ENCODE measurements at places on chromosomes 4 and X.

- no peak for DNase-seq
- H3K4me1 ChIP-seq = peaks cover 21% of the 10 kb centered on the region
- H3K36me3 ChIP-seq = no peaks in the 10 kb centered on the region
- peaks cover 7% of the 10 kb centered on the region for H3K27me3 ChIP-seq
These were observed 37.2 kb upstream of the PTPN13 start for GRCh38 chr4:86556791-86557415.

- H3K36me3 ChIP-seq = no peaks in the 10 kb centered on the region
- H3K4me3 ChIP-seq = no peak overlapping the region
- DNase-seq = no peak
- H3K4me1 ChIP-seq = no peaks in the 10 kb centered on the region
- H3K27me3 ChIP-seq = peaks cover 10% of the 10 kb centered on the region
- H3K27ac ChIP-seq = no peak overlapping the region
These were observed 62.5 kb downstream of the NPY1R start for GRCh38 chr4:163269869-163270268.

GRCh38 chrX:97229318-97229717 lies 345.6 kb downstream of the RPA4 start:
- DNase-seq = no peak
- H3K27me3 ChIP-seq = no peaks in the 10 kb centered on the region
- H3K36me3 ChIP-seq = no peaks in the 10 kb centered on the region
- H3K27ac ChIP-seq = no peak overlapping the region

DNA sequence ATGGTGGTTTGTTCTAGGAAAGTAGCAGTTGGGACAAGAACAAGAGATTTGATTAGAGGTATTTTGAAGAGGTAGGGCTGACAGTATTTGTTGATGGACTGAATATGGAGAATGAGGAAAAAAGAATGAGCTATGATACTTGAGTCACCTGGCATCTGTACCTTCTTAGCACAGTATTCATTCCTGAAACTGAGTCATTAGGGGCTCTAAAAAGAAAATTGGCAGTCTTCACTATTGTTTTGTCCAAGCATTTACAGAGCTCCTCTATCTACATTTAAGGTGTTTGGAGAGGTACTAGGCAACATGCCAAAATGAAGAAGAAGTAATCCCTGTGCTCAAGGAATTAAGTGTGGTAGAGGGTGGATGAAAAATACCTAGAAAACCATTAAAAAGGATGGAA lies 165.8 kb downstream of the SHROOM4 start:
- DNase-seq = no peak
- H3K4me3 ChIP-seq = no peak overlapping the region
- no peaks in the 10 kb centered on the region for H3K4me1 ChIP-seq
- H3K36me3 ChIP-seq = no peaks in the 10 kb centered on the region
- H3K27me3 ChIP-seq = peaks cover 5% of the 10 kb centered on the region
- no peak overlapping the region for H3K27ac ChIP-seq

GRCh38 chr4:70885174-70885573 lies 17.0 kb upstream of the MOB1B start:
- H3K27ac ChIP-seq = no peak overlapping the region
- no peaks in the 10 kb centered on the region for H3K27me3 ChIP-seq
- no peak for DNase-seq
- no peaks in the 10 kb centered on the region for H3K4me1 ChIP-seq

DNA sequence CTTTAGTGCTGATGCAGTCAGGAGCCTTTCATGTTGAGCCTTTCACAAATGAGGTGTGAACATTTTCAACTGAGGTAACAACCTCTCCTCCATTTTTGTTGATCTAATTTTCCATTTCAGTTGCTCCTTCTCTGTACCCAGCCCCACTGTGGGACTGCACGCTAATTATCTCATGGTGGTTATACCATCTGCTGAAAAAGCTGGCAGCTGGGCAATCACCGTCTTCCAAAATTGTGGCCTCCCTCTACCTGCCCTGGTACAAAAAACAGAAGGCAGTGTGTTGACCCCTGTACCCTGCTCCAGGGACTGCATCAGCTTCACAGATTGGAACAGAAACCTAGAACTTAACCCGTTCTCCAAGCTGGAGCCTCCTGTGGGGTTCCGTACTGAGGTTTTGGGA lies 72.4 kb upstream of the LONRF3 start:
- H3K36me3 ChIP-seq = no peaks in the 10 kb centered on the region
- DNase-seq = no peak
- no peak overlapping the region for H3K27ac ChIP-seq
- H3K4me1 ChIP-seq = peaks cover 22% of the 10 kb centered on the region
- no peaks in the 10 kb centered on the region for H3K27me3 ChIP-seq
- no peak overlapping the region for H3K4me3 ChIP-seq

DNA sequence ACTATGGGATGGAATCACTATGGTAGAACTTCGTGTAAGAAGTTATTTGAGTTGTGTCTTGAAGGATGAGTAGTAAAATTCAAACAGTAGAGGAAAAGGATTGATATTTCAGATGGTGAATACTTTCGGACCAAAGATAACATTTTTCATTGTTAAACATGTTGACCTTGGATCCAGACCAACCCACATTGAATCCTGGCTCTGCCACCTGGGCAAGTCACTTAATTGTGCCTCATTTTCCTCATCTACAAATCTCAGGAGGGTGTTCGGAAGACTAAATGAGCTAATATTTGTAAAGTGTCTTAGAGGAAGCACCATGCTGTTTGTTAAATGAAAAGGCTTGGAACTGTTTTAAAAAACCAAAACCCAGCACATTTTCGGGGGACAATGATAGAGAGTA lies 1.4 kb upstream of the AIFM1 start:
- H3K27ac ChIP-seq = no peak overlapping the region
- no peaks in the 10 kb centered on the region for H3K27me3 ChIP-seq
- peaks cover 20% of the 10 kb centered on the region for H3K4me1 ChIP-seq

- H3K4me1 ChIP-seq = peaks cover 5% of the 10 kb centered on the region
- no peak overlapping the region for H3K27ac ChIP-seq
- no peak for DNase-seq
- H3K27me3 ChIP-seq = peaks cover 13% of the 10 kb centered on the region
- no peak overlapping the region for H3K4me3 ChIP-seq
These were observed 121.1 kb upstream of the TEX13C start for GRCh38 chrX:125198546-125198945.

DNA sequence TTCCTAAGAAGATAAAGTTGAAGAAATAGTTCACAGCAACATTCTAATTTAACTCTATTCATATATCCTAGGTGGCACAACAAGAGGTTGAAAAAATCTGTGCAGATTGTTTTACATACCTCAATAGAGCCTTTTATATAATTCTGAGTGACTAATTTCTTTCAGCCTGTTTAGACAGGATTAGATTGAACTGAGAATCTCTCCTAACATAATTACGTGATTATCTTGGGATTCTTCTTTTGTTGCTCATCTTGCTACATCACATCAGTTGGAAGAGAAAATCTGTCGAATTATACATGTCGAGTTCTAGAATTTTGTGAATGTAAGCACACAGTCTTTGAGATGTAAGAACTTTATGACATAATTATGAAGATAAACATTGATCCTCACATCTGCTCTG lies 1873.7 kb upstream of the IGFBP7 start:
- H3K4me1 ChIP-seq = no peaks in the 10 kb centered on the region
- no peaks in the 10 kb centered on the region for H3K36me3 ChIP-seq
- no peak overlapping the region for H3K4me3 ChIP-seq
- no peak for DNase-seq
- H3K27me3 ChIP-seq = no peaks in the 10 kb centered on the region
- H3K27ac ChIP-seq = no peak overlapping the region

DNA sequence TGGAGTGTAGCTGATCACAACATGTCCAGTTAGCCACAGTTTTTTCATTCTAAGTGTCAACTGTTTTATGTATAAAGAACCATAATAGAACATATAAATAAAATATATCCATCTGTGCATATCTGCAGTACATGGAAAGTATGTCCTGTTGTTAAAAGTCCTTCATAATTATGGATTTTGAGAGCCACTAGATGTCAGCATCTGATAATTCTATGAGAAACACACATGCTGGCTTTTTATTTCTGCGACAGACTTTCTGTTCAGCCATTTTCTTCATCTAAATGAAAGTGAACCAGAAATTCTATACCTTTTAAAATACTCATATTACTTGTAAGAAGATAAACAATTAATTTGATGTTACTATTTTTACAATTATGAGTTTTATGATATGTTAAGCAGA lies 251.5 kb downstream of the GPM6A start:
- H3K4me1 ChIP-seq = peaks cover 1% of the 10 kb centered on the region
- H3K27me3 ChIP-seq = no peaks in the 10 kb centered on the region
- no peak overlapping the region for H3K4me3 ChIP-seq
- H3K27ac ChIP-seq = no peak overlapping the region
- no peaks in the 10 kb centered on the region for H3K36me3 ChIP-seq
- no peak for DNase-seq

- no peak overlapping the region for H3K4me3 ChIP-seq
- no peak for DNase-seq
- H3K36me3 ChIP-seq = peaks cover 31% of the 10 kb centered on the region
- no peaks in the 10 kb centered on the region for H3K4me1 ChIP-seq
- H3K27me3 ChIP-seq = no peaks in the 10 kb centered on the region
- no peak overlapping the region for H3K27ac ChIP-seq
These were observed 325.9 kb downstream of the NR3C2 start for GRCh38 chr4:148116264-148116663.

DNA sequence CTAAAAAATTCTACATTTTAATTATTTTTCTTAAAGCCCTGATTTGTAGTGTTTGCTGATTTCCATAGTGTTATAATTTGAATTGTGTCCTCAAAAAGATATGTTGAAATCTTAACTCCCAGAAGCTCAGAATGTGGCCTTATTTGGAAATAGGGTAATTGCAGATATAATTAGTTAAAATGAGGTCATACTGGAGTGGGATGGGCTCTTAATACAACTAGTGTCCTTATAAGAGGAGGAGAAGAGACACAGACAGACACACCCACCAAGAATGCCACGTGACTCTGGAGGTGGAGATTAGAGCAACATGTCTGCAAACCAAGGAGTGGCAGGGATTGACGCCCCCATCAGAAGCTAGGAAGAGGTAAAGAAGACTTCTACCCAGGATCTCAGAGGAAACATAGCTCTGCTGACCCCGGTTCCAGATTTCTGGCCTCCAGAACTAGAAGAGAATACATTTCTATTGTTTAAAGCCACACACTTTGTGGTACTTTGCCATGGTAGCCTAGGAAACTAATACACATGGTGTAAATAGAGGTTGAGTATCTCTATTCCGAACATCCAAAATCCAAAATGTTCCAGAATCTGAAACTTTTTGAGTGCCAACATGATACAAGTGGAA lies 70.5 kb upstream of the IRF2 start:
- no peaks in the 10 kb centered on the region for H3K27me3 ChIP-seq
- H3K4me1 ChIP-seq = peaks cover 17% of the 10 kb centered on the region
- no peak overlapping the region for H3K4me3 ChIP-seq
- H3K27ac ChIP-seq = no peak overlapping the region
- no peak for DNase-seq

DNA sequence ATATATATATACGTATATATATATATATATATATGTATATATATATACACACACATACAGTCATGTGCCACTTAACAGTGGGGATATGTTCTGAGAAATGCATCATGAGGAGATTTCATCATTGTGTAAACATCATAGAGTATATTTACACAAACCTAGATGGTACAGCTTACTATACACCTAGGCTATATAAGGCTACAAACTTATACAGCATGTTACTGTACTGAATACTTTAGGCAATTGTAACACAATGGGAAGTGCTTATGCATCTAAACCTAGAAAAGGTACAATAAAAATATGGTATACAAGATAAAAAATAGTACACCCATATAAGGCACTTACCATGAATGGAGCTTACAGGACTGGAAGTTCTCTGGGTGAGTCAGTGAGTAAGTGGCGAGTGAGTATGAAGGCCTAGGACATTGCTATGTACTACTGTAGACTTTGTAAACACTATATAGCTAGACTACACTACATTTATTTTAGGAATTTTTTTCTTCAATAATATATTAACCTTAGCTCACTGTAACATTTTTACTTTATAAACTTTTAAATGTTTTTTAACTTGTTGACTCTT lies 13.2 kb upstream of the CCSER1 start:
- peaks cover 5% of the 10 kb centered on the region for H3K27me3 ChIP-seq
- H3K4me1 ChIP-seq = peaks cover 4% of the 10 kb centered on the region
- no peak for DNase-seq
- no peak overlapping the region for H3K4me3 ChIP-seq

GRCh38 chr4:151679231-151679630 lies 81.6 kb downstream of the GATB start:
- no peak overlapping the region for H3K27ac ChIP-seq
- no peaks in the 10 kb centered on the region for H3K4me1 ChIP-seq
- no peaks in the 10 kb centered on the region for H3K27me3 ChIP-seq
- no peak overlapping the region for H3K4me3 ChIP-seq
- H3K36me3 ChIP-seq = peaks cover 32% of the 10 kb centered on the region

DNA sequence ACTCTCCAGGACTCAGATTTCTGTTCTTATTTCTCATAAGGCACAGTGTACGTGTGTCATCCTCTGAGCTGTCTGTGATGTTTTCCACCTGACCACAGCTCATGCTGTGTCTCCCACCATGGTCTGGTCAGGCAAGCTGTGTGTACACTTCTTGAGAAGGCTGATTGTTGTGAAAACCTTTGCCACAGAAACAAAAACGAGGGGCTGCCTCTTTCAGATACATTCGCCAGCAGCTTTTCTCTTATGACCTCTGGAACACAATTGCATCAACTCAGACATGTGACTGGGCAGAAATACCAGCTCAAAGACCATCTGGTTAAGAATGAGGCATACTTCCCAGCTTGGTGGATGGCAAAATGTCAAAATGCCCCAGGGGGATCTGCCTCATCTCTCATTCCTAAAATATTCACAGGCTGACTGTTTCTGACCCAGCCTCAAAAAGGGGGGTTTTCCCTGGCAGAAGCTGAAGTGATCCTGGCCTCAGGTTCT lies 46.1 kb downstream of the PGRMC2 start:
- H3K4me3 ChIP-seq = no peak overlapping the region
- no peaks in the 10 kb centered on the region for H3K36me3 ChIP-seq
- H3K27me3 ChIP-seq = peaks cover 23% of the 10 kb centered on the region
- DNase-seq = peak; percentile 17

GRCh38 chr4:4637710-4638109 lies 95.9 kb upstream of the STX18 start:
- H3K36me3 ChIP-seq = peaks cover 40% of the 10 kb centered on the region
- no peak overlapping the region for H3K27ac ChIP-seq
- peaks cover 9% of the 10 kb centered on the region for H3K4me1 ChIP-seq
- DNase-seq = no peak

DNA sequence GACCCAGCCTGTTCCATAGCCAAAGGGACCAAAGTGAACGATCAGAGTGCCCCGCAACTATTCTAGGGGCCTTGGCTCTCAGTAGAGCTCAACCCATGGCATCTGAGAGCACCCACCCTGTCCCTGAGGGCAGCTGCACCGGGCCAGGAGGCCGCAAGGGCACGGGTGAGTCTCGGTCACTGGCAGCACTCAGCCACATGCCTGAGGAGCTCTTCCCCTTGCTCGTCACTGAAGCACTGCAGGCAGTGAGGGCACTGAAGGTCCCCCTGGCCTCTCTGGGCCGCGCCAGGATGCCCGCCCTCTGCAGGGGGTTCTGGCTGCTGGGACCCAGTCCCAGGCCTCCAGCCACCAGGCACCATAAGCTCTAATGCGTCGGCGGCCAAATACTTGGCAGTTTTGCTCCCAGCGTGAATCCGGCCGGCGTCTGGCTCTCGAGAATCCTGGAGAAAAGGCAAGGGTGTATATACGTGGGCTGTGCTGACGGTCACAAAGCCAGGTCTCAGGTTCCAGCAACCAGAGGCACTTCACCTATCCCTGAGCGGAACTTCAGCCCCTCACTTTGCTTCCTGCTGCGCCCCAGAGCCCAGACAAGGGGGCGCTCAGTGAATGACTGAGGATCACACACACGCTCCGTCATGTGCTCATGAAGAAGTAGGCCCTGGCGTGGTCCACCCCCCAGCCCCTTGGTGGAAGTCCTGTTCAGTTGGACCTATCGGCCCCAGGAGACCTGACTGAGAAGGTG lies 13.9 kb downstream of the TNIP2 start:
- H3K27ac ChIP-seq = no peak overlapping the region
- peaks cover 67% of the 10 kb centered on the region for H3K36me3 ChIP-seq
- H3K4me3 ChIP-seq = no peak overlapping the region
- H3K27me3 ChIP-seq = no peaks in the 10 kb centered on the region
